Activated naive CD4-positive, alpha-beta T cell treated with anti-CD3 and anti-CD28 coated beads, Interleukin-2, amount 10 ng/mL, durations not matched to agents 5 hours and 36 hours (primary cell): ENCODE measurements at places on chromosomes 16 and 17. TPM values are rescaled to one million over a fixed set of nuclear protein-coding genes. Genes with fewer than 3 reads are reported as not detected.

The NTHL1 gene
- total RNA-seq = 21.4 TPM

The HBA2 gene
- total RNA-seq = not detected

The SGCA gene
- not detected for total RNA-seq

The AOC2 gene
- 1.2 TPM for total RNA-seq

The KRT24 gene
- not detected for total RNA-seq

The ADAMTS18 gene
- not detected for total RNA-seq

The SLFN14 gene
- total RNA-seq = not detected

The FSCN2 gene
- total RNA-seq = 0.58 TPM

The CX3CL1 gene
- total RNA-seq = not detected

The MINK1 gene
- total RNA-seq = 112 TPM

The FNDC8 gene
- not detected for total RNA-seq

The UMOD gene
- total RNA-seq = not detected

The HOXB8 gene
- total RNA-seq = not detected

The SDK2 gene
- 23.6 TPM for total RNA-seq

The KRT15 gene
- total RNA-seq = not detected

The PRSS22 gene
- total RNA-seq = not detected

The PIGW gene
- 10.8 TPM for total RNA-seq

The CHST5 gene
- total RNA-seq = not detected

The HYDIN gene
- not detected for total RNA-seq

The RNF135 gene
- total RNA-seq = 6.9 TPM

The NOL3 gene
- 58.6 TPM for total RNA-seq
